ENCODE measurements at places on chromosomes 11 and 22.

- DNase-seq: no peak
Observed at GRCh38 chr11:25057861-25058260, 561.0 kb downstream of the LUZP2 start.

DNA sequence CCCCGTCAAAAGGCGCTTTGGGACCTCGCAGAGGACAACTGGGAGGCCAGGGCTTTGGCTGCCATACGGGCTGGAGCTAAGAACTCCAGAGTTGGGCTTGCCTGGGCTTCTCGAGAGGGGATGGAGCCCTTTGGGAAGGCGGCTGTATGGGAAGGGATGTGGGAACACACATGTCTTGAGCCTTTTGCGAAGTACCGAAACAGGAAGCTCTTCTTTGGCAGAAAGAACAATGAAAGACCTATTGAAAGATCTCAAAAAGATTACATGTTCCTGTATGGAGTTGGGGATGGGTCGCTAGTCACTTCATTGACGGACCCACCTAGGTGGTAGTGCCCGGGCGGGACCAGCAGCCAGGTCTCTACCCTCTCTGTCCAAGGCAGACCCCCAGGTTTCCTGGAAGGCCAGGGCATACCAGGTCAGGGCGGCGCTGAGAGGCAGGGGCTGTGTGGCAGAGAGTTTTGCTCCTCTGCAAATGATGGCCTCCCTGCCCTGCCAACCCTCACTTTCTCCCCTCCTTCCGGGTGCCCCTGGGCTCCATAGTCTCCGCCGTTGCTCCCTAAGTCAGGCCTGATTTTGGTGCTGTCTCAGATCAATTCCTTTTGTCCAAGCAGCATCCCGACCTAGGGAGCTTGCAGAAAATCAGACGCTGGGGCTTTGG, 1.0 kb downstream of the ST14 start:
- no peak for DNase-seq

DNA sequence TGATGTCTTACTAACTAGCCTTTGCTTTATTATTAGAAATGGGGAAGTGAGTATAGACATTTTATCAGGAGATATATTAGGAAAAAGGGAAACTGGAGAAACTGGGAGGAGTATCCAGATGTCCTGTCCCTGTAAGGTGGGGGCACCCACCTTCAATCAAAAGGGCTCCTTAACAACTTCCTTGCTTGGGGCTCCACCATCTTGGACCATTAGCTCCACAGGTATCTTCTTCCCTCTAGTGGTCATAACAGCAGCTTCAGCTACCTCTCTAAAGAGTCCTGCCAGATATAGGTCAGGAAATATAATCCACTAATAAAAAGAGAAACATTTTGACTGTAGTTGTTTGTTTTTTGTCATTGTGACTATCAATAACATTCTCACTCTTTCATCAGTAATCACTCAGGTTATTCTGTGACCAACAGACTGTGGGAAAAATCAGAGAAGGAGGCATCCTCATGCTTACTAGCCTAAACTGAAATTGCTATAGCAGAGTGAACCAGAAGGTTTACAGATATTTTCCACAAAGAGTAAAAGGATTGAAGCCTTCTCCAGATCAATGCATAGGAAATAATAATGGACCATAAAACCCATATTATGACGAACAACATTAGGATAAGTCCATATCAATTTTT, 10.4 kb downstream of the OR51B4 start:
- no peak for DNase-seq

- DNase-seq: no peak
Observed at GRCh38 chr22:29716814-29717545, 2.8 kb upstream of the CABP7 start.
